ENCODE measurements at places on chromosomes 11 and 22. TPM values are rescaled to one million over a fixed set of nuclear protein-coding genes. Genes with fewer than 3 reads are reported as not detected.
A peak's percentile ranks its signal among the peaks of the same experiment; 100 is the strongest.

GRCh38 chr11:115168229-115168671, 336.0 kb downstream of the CADM1 start:
- DNase-seq = peak; percentile 68
- no peaks in the 10 kb centered on the region for H3K27me3 ChIP-seq
- H3K4me1 ChIP-seq = peaks cover 17% of the 10 kb centered on the region
- no peak overlapping the region for H3K4me3 ChIP-seq

DNA sequence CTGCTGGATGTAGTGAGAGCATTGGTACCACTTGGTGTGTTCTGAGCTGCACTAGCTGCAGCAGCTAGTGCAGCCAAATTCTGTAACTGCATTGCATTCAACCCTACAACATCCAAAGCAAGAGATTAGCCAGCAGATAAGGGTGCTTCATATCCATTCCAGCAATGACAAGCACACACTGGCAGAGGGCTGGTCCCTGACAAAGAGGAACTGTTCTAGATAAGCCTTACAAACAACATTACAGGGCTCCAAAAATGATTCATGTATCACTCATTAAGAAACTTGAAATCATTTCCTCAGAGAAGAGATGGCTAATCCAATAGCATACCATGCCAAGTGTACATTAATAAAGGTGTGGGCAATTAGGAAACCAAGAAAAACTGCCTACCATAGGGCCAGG, 28.4 kb upstream of the RAPSN start:
- no peak overlapping the region for H3K4me3 ChIP-seq
- DNase-seq = peak; percentile 66
- H3K27ac ChIP-seq = peak overlapping the region; percentile 16
- H3K27me3 ChIP-seq = no peaks in the 10 kb centered on the region

GRCh38 chr11:64023712-64024710, 11.7 kb upstream of the FLRT1 start:
- H3K4me1 ChIP-seq = no peaks in the 10 kb centered on the region
- DNase-seq = no peak
- H3K27ac ChIP-seq = no peak overlapping the region
- H3K36me3 ChIP-seq = no peaks in the 10 kb centered on the region

GRCh38 chr11:18731949-18732821, 6.2 kb upstream of the IGSF22 start:
- no peaks in the 10 kb centered on the region for H3K27me3 ChIP-seq
- H3K4me3 ChIP-seq = no peak overlapping the region
- peak; percentile 41 for DNase-seq
- no peaks in the 10 kb centered on the region for H3K4me1 ChIP-seq

- H3K27me3 ChIP-seq = no peaks in the 10 kb centered on the region
- DNase-seq = no peak
- no peaks in the 10 kb centered on the region for H3K4me1 ChIP-seq
- H3K27ac ChIP-seq = no peak overlapping the region
Measured at GRCh38 chr22:29830585-29830984, 7.5 kb downstream of the ASCC2 start.

- DNase-seq = no peak
- H3K36me3 ChIP-seq = no peaks in the 10 kb centered on the region
- H3K4me1 ChIP-seq = no peaks in the 10 kb centered on the region
- 0 out of 2 replicates have a peak, but pooled peaks cover 5% of the 10 kb centered on the region for H3K27me3 ChIP-seq
- no peak overlapping the region for H3K4me3 ChIP-seq
Measured at GRCh38 chr11:76648061-76648460, 22.5 kb downstream of the LRRC32 start.

GRCh38 chr11:64564947-64565889, 25.8 kb upstream of the SLC22A12 start:
- no peaks in the 10 kb centered on the region for H3K4me1 ChIP-seq
- H3K36me3 ChIP-seq = no peaks in the 10 kb centered on the region
- H3K4me3 ChIP-seq = no peak overlapping the region
- H3K27me3 ChIP-seq = no peaks in the 10 kb centered on the region
- H3K27ac ChIP-seq = no peak overlapping the region
- no peak for DNase-seq

- no peaks in the 10 kb centered on the region for H3K27me3 ChIP-seq
- H3K27ac ChIP-seq = no peak overlapping the region
- no peak for DNase-seq
- H3K4me1 ChIP-seq = peaks cover 79% of the 10 kb centered on the region
Measured at GRCh38 chr11:66111158-66111557, 41.1 kb downstream of the PACS1 start.

DNA sequence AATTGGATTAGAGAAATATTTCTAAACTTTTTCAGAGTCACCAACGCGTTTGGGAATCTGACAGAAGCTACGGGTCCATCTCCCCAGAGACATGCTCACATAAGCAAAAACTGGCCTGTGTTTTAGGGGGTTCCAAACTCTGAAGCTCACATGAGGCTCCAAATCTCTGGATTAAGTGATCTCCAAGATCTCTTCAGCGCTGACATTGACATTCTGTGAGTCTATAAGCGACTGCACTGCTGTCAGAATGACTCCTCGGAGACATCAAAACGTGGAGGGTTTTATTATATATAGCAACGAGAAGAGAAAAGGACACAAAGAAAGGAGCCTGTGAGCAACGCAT, 642 bp upstream of the SIK2 start:
- H3K4me3 ChIP-seq = peak overlapping the region; percentile 70
- peaks cover 38% of the 10 kb centered on the region for H3K4me1 ChIP-seq
- no peaks in the 10 kb centered on the region for H3K27me3 ChIP-seq
- H3K27ac ChIP-seq = peak overlapping the region; percentile 50
- no peaks in the 10 kb centered on the region for H3K36me3 ChIP-seq
- DNase-seq = no peak

GRCh38 chr11:20963596-20963995, 294.2 kb downstream of the NELL1 start:
- H3K36me3 ChIP-seq = no peaks in the 10 kb centered on the region
- no peak overlapping the region for H3K4me3 ChIP-seq
- H3K27me3 ChIP-seq = no peaks in the 10 kb centered on the region
- H3K4me1 ChIP-seq = no peaks in the 10 kb centered on the region

DNA sequence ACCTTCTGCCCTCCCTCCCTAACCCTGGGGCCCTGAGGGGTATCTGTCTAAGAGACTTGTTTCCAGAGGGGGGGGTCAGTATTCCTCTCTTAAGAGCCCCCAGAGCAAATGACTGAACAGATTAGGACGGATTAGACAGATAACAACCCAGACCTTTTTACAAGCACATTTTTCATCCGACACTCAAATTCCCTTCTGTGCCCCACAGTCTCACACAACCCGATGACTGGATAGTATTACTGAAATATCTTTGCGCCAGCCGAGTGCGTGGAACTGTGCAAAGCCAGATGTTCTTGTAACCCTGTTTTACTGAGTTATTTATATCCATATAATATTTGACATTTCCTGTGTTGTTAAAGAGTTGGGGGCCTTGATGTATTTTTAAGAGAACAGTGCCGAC, 30.9 kb upstream of the FLI1 start:
- H3K36me3 ChIP-seq = no peaks in the 10 kb centered on the region
- H3K4me1 ChIP-seq = peaks cover under 1% of the 10 kb centered on the region
- H3K4me3 ChIP-seq = no peak overlapping the region
- 0 out of 2 replicates have a peak, but pooled peaks cover 6% of the 10 kb centered on the region for H3K27me3 ChIP-seq
- no peak for DNase-seq

DNA sequence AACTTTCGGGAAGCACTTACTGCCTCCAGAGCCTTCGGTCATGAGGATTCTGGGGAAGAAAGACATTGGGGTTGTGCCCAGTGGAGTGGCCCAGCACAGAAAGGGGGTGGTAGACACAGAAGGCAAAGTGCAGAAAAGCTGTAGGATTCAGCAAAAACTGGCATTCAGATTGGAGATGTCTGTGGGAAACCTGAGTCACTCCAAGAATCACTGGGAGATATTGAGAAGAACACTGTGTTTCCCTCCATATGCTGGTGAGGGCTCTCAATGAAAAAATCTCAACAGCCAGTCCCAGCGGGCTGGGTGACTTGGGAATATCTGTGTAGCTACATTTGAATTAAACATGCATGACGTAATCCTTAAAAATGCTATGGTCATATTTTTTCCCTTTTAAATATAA, 61.2 kb upstream of the RCN1 start:
- H3K36me3 ChIP-seq = no peaks in the 10 kb centered on the region
- H3K27ac ChIP-seq = no peak overlapping the region
- peak; percentile 68 for DNase-seq
- H3K4me1 ChIP-seq = peaks cover 35% of the 10 kb centered on the region
- no peaks in the 10 kb centered on the region for H3K27me3 ChIP-seq
- no peak overlapping the region for H3K4me3 ChIP-seq

DNA sequence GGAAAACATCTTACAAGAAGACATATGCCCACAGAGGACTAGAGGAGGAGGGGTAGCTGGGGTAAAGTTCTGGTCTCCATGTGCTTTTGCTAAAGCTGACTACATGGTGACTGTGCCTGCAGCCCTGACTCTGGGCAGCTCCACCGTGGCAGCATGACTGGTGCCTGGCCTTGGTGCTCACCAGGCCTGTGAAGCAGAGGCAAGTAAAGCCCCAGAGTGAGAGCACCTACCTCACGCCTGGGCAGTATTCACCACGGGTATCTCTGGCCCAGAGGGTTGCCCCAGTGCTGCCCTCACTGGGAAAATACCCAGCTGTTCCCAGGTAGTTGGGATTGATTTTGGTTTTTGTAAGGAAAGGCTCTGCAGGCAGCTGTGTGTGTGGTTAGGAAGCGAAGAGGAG, 78.3 kb downstream of the CTTN start:
- peak; percentile 51 for DNase-seq
- H3K4me1 ChIP-seq = no peaks in the 10 kb centered on the region
- H3K36me3 ChIP-seq = no peaks in the 10 kb centered on the region
- H3K27ac ChIP-seq = no peak overlapping the region
- H3K4me3 ChIP-seq = no peak overlapping the region
- no peaks in the 10 kb centered on the region for H3K27me3 ChIP-seq

GRCh38 chr22:26535603-26535908, 23.3 kb upstream of the TFIP11 start:
- no peak overlapping the region for H3K27ac ChIP-seq
- H3K36me3 ChIP-seq = peaks cover 20% of the 10 kb centered on the region
- no peak overlapping the region for H3K4me3 ChIP-seq
- DNase-seq = no peak
- no peaks in the 10 kb centered on the region for H3K4me1 ChIP-seq
- H3K27me3 ChIP-seq = no peaks in the 10 kb centered on the region

- H3K36me3 ChIP-seq = no peaks in the 10 kb centered on the region
- no peaks in the 10 kb centered on the region for H3K27me3 ChIP-seq
- no peak for DNase-seq
- H3K4me3 ChIP-seq = no peak overlapping the region
- no peak overlapping the region for H3K27ac ChIP-seq
- 0 out of 2 replicates have a peak, but pooled peaks cover 3% of the 10 kb centered on the region for H3K4me1 ChIP-seq
Measured at GRCh38 chr11:106624377-106624776, 393.9 kb downstream of the GUCY1A2 start.

Gene OR52I2
- not detected for total RNA-seq

Gene ZNF215
- 4.9 TPM for total RNA-seq

Gene ACRV1
- not detected for total RNA-seq

Gene OR4C5
- not detected for total RNA-seq

Measured in GM23248 (cell line).